ENCODE measurements at places on chromosomes 5 and 9.

DNA sequence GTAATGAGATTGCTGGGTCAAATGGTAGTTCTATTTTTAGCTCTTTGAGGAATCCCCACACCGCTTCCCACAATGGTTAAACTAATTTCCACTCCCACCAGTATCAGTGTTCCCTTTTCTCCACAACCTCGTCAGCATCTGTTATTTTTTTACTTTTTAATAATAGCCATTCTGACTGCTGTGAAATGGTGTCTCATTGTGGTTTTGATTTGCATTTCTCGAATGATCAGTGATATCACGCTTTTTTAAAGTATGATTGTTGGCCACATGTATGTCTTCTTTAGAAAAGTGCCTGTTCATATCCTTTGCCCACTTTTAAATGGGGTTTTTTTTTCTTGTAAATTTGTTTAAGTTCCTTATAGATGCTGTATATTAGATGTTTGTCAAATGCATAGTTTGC lies 73.5 kb downstream of the MTAP start:
- no peak for DNase-seq

- DNase-seq: no peak
Observed at GRCh38 chr5:39262981-39263380, 43.6 kb upstream of the FYB1 start.

GRCh38 chr5:176418251-176418650 lies 1.9 kb upstream of the CLTB start:
- no peak for DNase-seq

DNA sequence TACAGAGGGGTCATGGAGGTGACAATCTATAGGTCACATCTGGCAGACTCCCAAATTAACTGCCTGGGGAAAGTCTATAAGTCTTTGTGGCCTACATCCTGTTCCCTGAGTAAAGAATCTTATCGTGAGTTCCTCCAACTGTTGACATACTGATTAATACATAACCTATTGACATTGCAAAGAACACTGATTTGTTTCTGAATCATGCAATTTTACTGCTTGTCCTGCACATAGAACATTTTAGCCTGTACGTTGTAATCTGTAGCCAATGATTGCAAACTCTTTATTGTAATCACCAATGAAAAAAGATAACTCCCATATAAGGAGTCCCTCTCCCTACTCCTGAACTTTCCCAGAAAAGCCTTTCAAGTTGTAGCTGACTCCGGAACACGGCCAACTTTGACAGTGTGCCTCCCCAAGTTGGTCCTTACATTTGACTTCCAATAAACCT lies 18.8 kb upstream of the OR2K2 start:
- DNase-seq: no peak

DNA sequence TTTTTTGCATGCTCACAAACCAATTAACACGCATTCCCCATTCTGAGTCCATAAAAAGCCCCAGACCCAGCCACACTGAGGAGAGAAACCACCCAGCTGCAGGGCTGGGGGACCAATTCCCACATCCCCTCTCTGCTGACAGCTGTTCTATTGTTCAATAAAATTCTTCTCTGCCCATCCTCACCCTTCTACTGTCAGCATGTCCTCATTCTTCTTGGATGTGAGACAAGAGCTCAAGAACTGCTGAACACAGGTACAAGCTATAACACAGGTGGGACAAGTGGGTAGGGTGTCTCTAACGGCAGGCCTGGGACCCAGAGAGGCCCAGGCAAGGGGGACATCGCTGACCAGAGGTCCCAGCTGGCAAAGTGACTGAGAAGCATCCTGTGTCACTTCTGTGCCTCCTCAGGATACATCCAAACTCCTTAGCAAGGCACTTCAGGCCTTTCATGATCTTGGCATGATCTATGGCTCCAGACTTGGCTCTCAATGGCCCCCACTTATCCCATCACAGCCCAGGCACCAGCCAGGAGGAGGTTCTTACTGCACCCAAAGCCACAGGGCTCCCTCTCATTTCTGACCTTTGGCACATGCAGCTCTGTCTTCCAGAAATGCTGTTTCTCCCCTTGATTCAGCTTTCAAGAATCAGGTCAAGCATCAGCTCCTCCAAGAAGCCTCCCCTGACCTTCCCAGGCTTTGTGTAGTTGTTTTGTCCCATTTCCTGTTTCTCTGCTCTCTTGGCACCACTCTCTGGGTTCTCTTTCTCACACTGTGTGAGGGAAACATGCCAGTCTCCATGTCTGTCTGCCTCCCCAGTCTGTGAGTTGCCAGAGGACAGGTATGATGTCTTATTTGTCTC lies 7.3 kb upstream of the ALDH1B1 start:
- DNase-seq: no peak

DNA sequence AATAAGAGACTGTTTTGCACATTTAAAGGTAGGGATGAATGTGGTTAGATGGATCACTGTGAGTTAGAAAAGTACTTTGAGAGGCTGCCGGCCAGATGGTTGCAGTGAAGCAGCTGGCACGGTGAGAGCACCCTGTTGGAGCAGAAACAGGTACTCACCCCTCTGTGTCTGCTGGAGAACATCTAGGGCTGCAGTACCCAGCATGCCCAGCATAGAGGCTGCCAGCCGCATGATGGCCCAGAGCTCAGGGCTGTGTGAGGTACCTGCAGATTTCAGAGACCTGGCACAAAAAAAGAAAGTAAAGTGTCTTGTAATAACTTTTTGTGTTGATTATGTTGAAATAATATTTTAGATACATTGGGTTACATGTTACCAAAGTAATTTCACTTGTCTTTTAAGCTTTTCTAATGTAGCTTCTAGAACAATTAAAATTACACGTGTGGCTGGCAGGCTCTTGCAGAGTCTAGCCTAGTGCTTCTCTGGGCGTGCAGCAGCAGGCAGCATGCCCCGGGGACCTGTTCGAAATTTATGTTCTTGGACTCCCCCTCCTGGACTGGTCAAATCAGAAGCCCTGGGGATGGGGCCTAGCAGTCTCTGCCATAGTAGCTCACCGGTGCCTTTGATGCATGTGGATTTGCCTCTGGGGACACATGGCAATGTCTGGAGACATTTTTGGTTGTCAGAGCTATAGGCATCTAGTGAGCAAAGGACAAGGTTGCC lies 11.1 kb downstream of the WDR5 start:
- no peak for DNase-seq

GRCh38 chr5:142463904-142464303 lies 139.1 kb upstream of the SPRY4 start:
- DNase-seq: no peak

DNA sequence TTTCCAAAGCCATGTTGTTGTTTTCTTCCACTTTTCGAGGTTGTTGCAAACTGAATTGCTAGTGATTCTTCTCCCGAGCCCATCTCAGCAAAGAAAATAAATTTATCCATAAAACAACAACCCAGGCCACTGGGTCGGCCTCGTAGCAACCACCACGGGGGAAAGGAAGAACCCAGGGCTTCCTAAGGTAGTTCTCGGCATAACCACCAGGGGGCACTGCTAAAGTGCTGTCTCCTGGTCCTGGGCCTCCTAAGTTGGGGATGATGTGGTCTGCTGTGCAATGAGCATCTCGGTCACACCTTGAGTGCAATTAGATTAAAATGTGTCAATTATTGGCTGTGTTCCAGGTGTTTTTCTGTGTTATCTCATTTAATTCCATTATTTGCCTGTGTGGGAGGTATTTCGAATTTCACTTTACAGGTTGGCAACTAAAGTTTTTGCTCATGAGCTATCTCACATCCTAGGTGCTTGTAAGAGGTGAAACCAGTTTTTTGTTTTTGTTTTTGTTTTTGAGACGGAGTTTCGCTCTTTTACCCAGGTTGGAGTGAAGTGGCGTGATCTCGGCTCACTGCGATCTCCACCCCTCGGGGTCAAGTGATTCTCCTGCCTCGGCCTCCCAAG lies 102.8 kb upstream of the DAP start:
- DNase-seq: peak; percentile 61

DNA sequence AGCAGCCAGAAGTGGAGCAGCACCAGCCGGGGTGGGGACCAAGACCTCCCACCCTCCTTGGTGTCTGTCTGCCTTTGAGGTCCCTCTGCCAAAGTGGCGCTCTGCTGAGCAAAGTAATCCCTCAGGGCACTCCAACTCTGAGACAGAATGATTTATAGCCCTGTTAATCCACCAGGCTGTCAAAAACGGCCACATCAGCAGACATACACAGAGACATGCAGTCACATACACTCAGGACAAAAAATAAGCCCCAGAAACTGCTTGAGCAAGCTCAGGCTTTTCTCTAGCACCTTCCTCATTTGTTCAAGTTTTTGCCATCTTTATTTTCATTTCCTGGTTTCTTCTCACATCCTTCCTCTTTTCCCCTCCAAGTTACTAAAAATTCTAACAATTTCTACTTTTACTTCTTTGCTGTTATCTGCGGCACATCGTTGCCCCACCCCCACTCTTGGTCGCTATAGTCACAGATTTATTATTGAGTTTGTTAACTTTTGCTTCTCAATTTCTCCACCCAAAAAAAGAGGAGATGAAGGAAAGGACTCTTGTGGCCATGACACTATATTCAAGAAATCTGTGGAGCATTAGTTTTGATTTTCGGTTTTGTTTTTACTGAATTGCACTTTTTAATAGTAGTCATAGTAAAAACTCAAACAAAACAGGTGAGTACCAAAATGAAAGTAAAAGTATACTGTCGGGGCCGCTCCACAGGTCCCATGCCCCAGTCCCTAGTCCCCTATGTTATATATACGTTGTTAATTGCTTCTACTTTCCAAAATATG lies 17.4 kb upstream of the ADRB2 start:
- DNase-seq: no peak

Measured in activated CD4-positive, CD25-positive, alpha-beta regulatory T cell treated with anti-CD3 and anti-CD28 coated beads, Interleukin-2, amount 50 U/mL, for 72 hours (primary cell).